ENCODE measurements at places on chromosomes 2 and 18.
A peak's percentile ranks its signal among the peaks of the same experiment; 100 is the strongest.

GRCh38 chr18:36294031-36294430, 3.5 kb upstream of the FHOD3 start:
- DNase-seq, result no peak

DNA sequence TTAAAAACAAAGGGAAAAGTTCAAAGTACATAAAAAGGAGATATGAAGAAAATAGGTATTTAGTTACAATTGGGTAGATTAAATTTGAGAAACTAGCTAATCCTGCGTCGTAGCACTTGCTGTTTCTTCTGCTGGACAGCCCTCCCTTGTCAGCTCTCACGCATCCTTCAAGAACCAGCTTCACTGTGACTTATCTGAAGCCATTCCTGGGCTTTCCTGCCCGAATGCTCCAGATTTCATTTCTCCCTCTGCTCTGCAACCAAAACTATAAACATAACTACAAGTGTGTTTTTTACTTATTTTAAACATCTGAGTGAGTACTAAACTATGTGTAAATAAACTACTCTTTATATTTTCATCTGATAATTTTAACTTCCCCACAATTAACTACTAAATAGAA, 149.2 kb downstream of the MTCL1 start:
- no peak for DNase-seq

- no peak for DNase-seq
These were observed 4.0 kb upstream of the RTN4 start for GRCh38 chr2:55054106-55054875.

DNA sequence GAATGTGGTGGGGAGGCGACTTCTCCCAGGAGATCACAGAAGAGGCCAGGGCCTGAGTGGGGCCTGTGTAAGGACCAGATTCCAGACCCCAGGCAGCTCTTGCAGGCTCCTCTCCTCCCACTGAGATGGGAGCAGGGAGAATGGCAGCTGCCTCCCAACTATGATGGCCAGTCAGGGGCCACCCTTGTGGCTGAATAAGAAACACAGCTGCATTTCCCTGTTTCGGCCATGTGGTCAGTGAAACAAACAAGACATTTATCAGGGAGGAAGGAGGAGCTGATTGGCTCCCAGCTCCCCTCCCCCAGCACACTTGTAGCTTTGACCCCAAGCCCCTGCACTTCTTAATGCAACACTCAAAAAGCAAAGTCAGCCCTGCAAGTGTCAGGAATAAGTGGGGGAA, 143.5 kb downstream of the CELF4 start:
- no peak for DNase-seq

DNA sequence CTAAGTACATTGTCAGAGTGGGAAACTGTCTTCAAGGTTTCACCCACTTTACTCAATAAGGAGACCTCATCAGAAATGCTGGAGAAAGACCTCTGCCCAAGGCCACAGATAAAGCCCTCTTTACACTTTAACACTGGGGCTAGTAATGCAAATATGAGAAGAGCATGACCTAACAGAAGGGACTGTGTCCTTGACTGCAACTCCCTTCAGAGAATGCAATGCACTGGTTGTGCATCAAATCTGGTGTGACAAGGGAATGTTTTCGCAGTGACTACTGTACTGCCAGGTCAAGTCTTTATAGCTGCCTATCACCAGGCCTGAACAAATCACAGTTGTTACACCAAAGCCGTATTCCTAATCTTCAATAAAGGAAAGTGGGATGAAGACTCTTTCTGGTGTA, 28.6 kb downstream of the CDH19 start:
- DNase-seq, result no peak

- no peak for DNase-seq
These were observed 126.6 kb downstream of the DPP4 start for GRCh38 chr2:161947406-161947805.

GRCh38 chr2:152425765-152426727, 91.1 kb downstream of the FMNL2 start:
- no peak for DNase-seq

DNA sequence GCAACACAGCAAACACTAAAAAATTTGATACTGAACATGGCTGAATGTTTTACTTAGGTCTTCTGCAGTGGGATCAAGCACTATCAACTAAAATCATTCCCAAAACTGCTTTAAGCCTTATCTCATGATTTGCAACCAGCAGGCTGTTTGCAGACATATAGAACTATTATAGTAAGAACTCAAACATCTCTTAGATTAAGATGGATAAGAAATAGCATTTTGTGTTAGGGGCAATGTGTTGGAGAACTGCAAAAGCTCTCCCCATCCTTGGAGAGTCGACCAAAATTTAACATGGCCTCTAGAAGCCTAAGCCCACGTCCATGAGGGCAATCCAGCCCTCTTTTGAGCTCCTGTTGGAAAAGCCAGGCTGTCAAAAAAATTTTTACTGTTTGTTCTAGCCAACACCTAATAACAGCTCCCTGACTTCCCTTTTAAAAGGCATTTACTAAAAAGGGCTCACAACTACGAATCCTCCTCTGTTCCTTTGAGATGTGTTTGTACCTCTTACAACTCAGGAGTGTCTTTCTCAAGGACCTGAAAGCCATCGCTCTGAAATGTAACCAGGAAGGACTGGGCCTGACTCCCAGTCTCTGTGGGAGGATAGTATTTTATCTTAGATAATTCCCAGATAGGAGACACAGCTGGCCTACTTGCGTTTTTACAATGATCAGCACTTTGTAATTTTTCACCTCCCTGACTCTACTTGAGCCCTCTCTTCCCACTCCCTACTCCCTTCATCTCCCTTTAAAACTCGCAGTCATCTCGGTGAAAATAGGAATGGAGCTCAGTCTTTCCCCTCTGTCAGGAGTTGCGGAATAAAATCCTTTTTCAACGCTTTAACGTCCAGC, 1.4 kb downstream of the KRCC1 start:
- DNase-seq, result no peak

GRCh38 chr2:180374502-180375281, 367.6 kb upstream of the CWC22 start:
- no peak for DNase-seq

- DNase-seq, result no peak
These were observed 364.4 kb downstream of the KCNJ3 start for GRCh38 chr2:155062922-155063258.

GRCh38 chr18:6837904-6838303, 108.4 kb downstream of the ARHGAP28 start:
- no peak for DNase-seq

DNA sequence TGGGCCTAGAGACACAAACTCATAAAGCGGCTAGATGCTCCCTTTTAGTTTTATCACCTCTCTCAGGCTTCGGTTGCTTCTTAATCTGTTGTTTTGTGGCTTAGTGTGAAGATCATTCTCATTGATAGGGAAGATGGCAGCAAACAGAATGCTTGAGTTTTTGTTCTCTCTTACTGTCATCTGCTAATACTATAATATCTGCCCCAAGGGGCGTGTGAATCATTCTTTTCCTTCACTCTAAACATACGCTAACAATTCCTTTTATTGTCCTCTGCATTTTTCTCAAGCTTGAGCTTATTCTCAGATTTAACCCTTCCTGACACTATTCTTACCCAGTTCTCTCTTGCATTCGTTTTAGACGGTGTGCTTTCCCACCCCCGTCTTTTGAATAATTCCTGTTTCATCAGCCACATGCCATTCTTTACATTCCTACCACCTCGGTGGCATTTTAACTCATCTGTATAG, 323.9 kb upstream of the NRP2 start:
- DNase-seq, result no peak

- DNase-seq, result no peak
These were observed 92.5 kb downstream of the FHOD3 start for GRCh38 chr18:36389811-36390581.

DNA sequence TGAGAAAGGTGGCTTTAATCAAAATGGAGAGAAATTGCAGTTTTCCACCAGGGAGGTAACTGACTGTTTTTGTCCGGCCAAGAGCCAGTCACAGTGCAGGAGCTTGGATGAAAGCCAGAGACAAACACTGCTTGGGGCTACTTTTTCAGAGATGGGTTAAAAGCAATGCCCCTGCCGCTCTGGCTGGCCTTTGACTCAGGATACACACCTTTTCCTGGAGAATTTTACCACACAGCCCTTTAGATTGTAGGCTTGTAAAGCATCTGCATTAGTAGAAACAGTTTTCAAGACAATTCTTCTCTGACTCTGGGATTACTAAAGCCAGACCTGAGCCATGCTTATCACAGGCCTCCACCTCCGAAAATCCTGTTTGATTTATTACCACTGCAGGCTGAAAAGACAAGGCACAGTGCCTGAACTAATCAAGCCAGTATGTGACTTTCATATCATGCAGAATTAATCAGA, 79.7 kb downstream of the CCBE1 start:
- DNase-seq, result no peak

GRCh38 chr2:209138079-209138478, 285.8 kb upstream of the MAP2 start:
- DNase-seq, result no peak

DNA sequence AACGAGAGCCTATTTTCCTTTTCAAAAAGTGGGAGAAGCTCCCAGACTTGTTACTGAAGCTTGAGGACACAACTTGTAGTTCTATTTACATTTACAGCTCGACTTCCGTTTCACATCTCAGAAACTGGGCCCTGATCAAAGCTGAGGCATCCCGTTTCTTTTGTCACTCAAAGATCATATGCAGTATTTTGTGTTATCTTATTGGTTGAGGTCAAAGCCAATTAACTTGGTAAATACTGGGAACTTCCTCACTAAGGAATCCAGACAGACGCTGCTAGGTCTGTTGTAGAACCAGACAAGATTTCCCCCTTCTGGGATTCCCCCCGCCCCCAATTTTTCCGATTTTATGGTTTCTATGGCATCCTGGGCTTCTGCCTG, 50.3 kb downstream of the TSN start:
- DNase-seq, result no peak

- DNase-seq, result no peak
These were observed 85.5 kb downstream of the ADCYAP1 start for GRCh38 chr18:990197-990596.

DNA sequence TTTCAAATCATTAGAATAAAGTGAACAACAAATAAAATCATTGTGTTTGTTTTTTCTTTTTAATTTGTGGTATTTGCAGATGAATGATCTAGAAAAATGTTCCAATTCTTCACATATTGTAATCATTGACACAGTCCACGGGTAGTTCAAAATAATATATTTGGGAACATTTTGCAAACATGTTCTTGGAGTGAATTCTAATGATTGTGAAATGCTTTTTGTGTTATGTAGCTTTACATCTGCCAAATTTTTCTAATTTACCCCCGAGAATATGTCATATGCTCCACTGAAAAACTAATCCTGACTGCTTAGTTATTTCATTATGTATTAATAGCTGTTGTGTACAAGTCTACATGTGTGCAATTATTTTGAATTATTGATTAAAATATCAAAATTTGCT, 1468.4 kb upstream of the NXPH2 start:
- DNase-seq, result no peak

DNA sequence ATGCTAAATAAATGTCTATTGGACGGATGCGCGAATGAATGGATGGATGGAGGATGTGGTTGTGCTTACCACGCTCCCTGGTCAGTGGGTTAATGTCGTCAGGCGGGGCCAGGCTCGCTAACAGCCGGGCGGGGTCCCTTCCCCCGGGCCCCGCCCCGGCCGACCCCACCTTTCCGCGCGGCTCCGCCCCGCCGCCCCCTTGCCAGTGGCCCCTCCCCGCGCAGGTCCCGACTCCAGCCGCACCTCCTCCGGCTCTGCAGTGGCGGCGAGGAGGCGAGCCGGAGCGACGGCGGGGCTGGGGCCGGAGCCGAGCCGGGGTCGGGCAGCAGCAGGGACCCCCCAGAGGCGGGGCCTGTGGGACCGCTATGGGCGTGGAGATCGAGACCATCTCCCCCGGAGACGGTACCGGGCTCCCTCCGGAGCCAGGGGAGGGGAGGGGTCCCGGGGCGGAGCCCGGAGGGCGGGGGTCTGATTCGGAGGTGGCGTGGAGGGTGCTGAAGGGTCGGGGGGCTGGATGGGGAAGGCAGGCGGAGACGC, at the start of gene FKBP1B:
TSS of gene FKBP1B (plus strand) at position 257 of the 537 bp plus-strand sequence. CDS start at position 366, 109 bp downstream.
- DNase-seq, result peak; percentile 57

GRCh38 chr2:97911206-97911921, 84.4 kb downstream of the TMEM131 start:
- DNase-seq, result no peak

DNA sequence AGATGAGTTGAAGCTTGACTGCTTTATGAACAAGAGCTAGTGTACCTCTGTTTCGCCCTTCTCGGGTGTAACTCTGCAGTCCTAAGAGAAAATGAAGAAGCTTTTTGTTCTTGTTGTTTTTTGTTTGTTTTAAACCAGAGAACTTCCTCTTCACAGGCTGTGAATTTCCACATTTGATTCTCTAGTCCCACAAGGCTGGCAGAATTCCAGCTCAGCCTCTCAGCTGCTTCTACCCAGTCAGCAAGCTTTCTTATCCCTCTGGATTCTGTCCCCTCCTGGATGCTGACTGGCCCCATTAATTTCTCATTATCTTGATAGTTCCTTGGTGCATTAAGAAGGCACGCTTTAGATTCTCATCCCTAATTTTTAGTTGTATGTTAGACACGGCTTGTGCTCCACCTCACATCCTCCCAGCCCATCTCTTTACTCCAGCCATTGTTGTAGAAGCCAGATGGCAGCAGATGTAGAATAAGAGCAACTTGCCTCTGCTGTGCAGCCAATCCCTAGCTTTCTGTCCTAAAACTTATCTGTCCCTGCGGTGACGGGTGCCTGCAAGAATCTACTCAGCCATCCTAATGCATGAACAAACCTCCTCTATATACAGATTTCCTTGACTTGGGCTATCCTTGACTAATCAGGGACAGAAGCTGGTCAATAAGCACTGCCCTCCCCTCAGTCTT, 12.3 kb upstream of the RESP18 start:
- no peak for DNase-seq

- DNase-seq, result no peak
These were observed 65.9 kb downstream of the EDAR start for GRCh38 chr2:108923019-108923700.

- DNase-seq, result no peak
These were observed 189.2 kb upstream of the DSEL start for GRCh38 chr18:67705748-67706147.

Measured in activated CD8-positive, alpha-beta memory T cell treated with anti-CD3 and anti-CD28 coated beads, Interleukin-2, amount 50 U/mL, for 4 hours (primary cell).